Right ventricle myocardium superior (tissue), 1 donor: ENCODE measurements at places on chromosomes 6 and 20. TPM values are rescaled to one million over a fixed set of nuclear protein-coding genes. Genes with fewer than 3 reads are reported as not detected.

DNA sequence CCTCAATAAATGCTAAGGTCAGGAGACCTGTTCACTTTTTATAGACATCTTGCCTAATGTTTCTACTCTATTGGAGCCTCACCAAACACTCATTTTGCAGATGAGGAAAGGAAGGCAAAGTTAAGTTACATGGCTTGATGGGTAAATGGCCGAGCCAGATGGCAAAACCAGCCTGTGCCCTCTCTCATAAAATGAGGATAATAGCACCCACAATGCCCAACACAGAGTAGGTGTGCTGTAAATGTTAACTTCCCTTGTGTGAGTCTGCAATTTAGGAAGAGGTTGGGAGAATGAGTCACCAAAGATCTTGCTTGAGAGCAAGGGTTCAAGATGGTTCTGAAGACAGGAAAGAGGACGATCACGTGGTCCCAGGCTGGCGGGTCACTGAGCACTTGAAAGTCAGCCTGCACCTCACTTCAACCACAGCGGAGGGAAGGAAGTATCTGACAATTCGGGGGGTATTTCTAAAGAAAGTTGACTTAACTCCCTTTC, 3.3 kb downstream of the KCNK5 start:
- no peak for DNase-seq

GRCh38 chr6:71179249-71179885, 109.2 kb upstream of the OGFRL1 start:
- no peak for DNase-seq

DNA sequence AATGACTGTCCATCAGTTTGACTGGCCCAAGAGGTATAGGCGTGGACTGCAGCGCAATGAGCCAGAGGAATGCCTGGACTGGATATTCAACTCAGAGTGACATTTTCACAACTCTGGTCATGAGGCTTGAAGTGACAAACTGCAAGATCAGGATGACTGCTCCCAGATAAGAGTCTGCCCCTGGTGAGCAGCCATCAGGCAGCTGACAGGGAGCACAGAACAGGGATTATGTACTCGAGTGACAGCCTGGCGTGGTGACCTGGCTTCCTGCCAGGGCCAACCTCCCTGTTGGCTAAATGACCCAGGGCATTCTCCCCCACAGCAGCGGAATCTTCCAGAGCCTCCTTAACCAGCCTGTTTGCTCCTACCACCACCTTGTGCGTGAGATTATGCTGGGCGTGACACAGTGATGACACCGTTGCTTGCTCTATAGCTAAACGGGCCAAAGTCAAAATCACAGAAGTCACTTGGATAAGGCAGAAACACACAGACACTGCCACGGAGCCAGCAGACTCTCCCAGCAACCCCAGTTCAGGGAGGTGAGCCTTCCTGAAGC, 209.1 kb upstream of the JARID2 start:
- DNase-seq = peak; percentile 88

RSPH4A gene
- total RNA-seq = not detected

DEFB132 gene
- not detected for total RNA-seq

DNA sequence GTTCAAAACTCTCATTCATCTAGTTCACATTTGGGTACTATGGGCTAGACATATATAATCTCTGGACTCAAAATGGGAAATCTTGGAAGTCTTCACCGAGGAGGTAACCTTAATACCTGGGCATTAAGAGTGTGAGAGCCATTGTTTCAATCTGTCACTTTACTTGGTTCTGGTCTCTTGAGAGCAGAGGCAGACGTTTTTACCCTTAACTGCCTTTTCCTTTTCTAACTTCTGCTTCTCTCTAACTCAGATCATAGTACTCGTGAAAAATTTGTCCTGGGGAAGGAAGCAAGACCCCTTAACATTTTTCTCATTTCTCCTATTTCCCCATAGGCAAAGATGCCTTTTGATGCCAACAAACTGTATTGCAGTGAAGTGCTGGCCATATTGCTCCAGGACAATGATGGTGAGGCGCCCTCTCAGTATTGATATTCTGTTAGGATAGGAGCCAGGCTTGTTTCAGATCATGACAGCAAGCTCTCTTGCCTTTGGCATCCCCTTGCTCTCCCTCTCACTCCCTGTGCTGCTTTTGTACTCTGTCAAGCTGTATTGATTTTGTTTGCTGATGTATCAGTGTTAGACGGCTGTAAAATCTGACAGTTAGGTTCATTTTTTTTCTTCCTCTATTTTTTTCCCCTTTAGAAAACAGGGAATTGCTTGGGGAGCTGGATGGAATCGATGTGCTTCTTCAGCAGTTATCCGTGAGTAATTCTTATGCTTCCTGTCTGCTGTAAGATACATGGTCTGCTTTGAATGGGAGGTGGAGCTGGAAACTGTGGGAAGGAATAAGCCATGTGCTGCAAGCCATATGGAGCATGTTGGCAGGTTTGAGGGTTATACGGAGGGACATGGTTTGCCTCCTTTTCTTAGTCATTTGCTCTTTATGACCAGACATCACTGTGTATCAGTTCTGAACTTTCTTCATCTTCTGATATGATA, 83.5 kb downstream of the CTNNBL1 start:
- no peak for DNase-seq

GRCh38 chr20:48765359-48765758, 62.4 kb downstream of the PREX1 start:
- DNase-seq = no peak

GRCh38 chr20:59650418-59650817, 46.1 kb downstream of the PHACTR3 start:
- no peak for DNase-seq

AFDN gene
- 49.1 TPM for total RNA-seq

GRCh38 chr20:23476015-23476754, 14.7 kb upstream of the CST8 start:
- no peak for DNase-seq

- DNase-seq = no peak
These were observed 54.4 kb downstream of the ARFGEF2 start for GRCh38 chr20:48975955-48976354.

GRCh38 chr20:22763257-22763906, 179.0 kb upstream of the FOXA2 start:
- peak; percentile 50 for DNase-seq

- DNase-seq = peak; percentile 43
These were observed at the start of gene EYA2 for GRCh38 chr20:46894579-46894958. Gene EYA2, plus strand, starts transcription at chr20:46894843. Its CDS starts 95,168 bp downstream, at chr20:46990011.

DNA sequence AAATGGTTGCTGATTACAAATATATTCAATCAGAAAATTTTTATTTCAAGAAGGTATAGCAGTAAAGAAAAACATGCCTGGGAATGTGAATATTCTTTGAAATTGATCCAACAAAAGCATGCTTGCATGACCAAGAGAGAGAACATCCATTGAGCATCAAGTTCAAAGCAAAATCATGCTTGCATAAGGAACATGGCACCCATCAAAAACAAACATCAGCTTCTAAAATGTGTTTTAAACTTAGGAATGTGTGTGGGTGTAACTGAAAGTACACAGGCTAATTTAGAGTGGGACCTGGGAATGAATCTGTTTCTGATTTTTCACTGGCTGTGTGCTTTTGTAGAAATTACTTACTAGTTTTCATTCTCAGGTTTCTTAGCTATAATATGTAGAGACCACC, 5.6 kb downstream of the SLC17A5 start:
- no peak for DNase-seq

TMEM217 gene
- total RNA-seq = not detected

- peak; percentile 93 for DNase-seq
These were observed 3.9 kb upstream of the SOX4 start for GRCh38 chr6:21589352-21590345.

FOXF2 gene
- total RNA-seq = 0.16 TPM

GRCh38 chr20:44442298-44443070, 33.2 kb upstream of the TTPAL start:
- no peak for DNase-seq

DNA sequence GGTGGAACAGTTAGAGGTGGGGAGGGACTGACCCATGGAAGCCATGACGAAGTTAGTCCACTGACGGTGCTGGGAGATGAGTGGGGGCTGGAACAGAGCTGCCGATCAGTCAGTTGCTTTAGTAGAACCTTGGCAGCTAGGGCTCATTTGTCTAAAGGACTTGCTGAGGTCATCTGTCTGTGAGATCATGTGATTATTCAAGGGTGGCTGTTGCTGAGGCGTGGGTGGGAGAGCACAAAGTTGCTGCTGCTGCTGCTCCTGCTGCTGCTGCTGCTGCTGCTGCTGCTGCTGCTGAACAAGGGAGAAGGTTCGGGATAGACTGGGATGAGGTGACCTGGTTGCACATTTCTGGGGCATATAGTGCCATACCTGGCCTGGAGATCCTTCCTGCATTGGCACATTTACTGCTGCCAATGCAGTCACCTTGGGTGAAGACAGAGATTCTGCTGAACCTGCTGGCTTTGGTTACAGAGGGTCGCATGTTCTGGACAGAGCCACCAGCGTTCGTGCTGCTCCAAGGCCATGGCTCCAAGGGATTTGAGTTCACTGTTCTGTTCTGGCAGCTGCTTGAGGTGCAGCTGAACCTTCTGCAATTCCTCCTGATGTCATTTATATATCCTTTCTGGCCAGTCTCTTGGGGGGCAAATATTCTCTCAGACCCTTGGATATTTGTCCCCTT, 840.5 kb downstream of the HACE1 start:
- DNase-seq = no peak

SLPI gene
- total RNA-seq = 1.2 TPM

TUBB2B gene
- 1.3 TPM for total RNA-seq

DNA sequence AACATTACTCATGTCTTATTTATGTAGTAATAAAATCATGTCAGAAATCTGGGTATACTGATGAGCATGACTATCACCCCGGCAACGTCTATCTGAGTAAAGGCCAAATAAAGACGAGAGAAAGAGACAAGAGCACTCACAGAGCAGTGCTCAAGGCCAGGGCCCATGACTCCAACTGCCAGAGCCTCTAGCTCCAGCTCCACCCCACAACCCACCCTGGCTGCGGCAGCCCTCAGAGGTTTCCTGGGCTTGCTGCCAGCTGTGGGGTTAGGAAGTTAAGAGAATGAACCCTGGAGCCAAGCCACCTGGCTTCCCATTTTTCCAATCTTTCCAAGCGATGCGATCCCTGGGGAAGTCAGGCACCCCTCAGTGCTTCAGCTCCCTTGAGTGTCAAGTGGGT, 92.0 kb upstream of the PAX1 start:
- DNase-seq = no peak

GRCh38 chr6:30155520-30156261, 5.3 kb downstream of the TRIM10 start:
- no peak for DNase-seq

GRCh38 chr20:25077610-25078169, 4.3 kb downstream of the VSX1 start:
- peak; percentile 71 for DNase-seq

- DNase-seq = no peak
These were observed 37.0 kb downstream of the BAK1 start for GRCh38 chr6:33543116-33543515.

DNA sequence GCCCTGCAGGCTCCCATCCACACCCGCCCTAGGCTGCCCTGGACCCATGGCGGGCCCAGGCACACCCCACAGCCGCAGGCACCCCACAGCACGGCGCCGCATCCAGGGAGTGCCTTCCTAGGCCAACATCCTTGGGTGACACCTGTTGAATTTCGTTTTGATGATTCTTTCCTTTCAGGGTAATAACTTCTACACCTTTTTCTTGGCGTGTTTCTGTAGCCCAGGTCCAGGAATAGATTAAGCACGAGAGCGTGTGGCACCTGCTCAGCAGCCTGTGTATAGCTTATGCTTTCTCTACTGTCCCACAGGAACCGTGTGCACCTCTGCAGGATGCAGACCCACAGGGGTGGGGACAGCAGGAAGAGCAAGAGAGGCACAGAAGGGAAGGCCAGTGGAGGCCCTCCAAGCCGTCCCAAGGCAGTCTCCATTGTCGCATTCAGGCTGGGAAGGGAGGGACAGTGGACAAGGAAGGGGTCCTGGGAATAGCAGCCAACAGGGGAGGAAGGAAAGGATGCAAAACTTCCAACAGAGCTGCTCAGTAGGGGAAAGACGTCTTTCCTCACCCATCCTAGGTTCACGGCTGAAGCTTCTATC, 118.1 kb upstream of the AFDN start:
- DNase-seq = no peak

FAM209B gene
- total RNA-seq = 0.35 TPM

DNA sequence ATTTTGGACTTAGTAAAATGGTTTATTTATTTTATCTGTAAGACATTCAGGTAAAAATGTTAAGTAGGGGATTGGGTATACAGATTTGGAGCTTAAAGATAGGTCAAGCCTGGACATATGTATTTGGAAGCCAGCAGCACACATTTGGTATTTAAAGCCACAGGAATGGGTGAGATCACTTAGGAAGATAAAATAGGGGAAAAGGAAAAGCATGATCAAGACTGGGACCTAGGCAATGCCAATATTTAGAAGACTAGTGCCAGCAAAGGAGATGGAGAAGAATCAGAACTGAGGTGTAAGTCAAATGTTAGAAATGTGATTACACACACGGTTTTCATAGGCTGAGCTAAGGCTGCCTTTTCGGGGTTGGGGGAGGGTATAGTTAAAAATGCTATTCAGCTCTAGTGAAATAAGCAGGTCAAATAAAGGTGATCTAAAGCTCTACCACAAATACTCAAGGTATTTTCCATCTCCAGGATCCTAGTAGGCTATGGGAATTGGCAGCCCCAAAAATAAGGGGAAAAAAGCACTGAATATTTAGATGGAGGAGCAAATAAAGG, 20.6 kb downstream of the SLC2A12 start:
- DNase-seq = no peak

- no peak for DNase-seq
These were observed 67.1 kb downstream of the FGD2 start for GRCh38 chr6:37072526-37072925.

ABHD16B gene
- total RNA-seq = not detected

DNA sequence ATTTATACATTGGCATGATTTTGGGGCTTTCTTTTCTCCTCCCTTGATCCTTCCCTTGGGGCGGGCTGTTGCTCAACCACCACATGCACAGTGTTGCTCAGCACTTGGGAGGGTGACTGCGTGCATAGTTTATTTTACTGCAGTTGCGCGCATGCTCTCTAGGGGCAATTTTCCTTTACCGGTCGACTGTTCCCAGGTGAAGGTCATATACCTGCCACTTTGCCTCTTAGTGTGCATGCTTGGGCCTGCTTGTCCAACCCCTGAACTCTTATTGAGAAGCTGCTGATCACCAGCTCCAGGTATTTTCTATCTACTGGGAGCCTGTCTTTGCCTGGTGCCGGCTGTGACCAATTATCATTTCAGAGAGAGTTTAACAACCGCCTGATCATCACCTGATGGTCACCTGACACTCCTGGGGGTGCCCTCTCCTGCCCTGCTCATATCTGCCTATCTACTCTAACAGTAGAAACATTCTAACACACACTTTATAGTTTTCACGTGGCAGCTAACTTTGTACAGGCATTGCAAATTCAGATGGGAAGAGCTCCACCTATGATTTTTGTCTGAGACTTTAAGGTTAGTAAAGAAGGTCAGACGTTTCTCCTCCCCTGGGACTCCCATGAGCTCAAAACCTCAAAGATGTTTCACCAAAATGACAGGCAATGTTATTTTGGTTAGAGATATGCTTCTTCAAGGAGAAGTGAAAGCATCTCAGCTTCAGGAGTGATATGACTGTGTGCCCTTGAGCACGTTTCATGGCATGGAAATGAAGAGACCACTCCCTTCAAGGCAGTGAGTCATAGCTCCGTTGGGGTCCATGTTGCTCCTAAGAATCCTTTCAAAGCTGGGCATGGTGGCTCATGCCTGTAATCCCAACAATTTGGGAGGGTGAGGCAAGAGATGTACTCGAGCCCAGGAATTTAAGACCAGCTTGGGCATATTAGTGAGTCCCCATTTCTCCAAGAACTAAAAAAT, 227.5 kb upstream of the MYLIP start:
- DNase-seq = peak; percentile 66
